ENCODE measurements at places on chromosomes 6 and 20.
A peak's percentile ranks its signal among the peaks of the same experiment; 100 is the strongest.

DNA sequence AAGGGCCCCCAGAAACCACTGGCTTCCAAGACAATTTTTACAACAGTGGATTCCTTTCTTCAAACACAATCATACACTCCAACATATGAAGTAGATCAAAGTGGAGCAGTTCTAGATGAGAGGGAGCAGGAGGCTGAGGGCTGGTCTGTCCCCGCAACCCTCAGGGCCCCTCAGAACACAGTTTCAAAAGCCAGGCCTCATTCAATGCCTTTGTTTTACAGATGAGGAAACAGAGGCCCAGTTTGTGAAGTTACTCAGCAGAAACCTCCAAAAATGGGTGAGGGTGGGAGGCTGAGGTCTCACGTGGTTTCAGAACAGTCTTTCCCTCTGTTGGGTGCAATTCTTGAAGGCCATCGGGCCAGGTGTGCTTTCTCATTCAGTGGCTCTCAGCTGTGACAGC is 134.9 kb downstream of the SCML4 start:
- DNase-seq: no peak

- DNase-seq: no peak
These were observed 36.1 kb downstream of the DSE start for GRCh38 chr6:116406678-116407345.

- no peak for DNase-seq
These were observed 111.8 kb downstream of the MCHR2 start for GRCh38 chr6:99882128-99882702.

DNA sequence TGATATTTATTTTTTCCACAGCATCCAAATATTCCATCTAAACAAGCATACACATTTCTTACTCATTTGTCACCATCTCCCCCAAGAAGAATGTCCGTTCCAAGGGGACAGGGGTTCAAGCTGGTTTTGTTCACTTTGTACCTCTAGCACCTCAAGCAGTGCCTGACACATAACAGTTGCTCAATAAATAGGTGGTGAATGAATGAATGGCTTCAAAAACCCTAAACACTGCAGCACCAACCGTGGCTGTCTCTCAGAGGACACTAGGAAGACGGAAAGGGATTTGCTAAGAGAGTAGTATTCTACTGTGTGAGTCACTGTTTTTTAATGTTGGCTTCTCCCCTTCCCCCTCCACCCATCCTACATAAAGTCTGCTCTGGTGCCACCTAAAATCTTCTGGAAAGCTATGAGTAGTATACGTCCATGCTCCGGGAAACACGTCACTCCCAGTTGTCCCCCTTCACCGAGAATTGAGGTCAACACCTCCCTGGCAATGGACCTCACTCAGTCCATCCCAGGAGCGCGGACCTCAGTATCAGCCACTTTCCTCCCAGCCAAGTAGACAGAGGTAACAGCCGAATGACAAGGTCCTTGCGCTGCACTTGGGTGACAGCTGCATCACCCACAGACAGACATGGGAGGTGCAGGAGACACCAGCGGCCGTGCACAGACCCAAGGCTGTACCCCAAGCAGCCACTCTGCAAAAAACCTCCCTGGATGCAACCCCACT is 107.4 kb downstream of the PREX1 start:
- no peak for DNase-seq

DNA sequence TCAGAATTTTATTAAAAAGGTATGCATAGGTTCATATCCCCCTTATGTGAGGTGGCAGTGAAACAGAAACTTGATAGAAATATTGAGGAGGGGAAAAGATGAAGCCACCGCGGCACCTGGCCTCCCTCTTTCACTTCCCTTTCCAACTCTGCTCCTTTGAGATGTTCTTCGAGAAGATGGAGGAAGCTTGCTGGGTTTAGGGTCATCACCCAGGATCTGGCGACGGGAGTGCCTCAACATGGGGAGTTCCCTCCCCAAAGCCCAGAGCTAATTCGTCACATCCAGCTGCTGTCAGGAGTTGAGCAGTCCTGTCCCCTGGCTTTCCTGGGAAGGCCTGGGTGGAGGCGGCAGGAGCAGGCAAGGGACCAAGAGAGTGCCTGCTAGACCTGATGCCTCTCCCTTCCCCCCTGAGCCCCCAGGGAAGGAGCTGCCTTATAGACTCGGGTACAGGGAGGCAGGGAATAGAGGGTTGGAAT is 29.1 kb downstream of the RREB1 start:
- no peak for DNase-seq

DNA sequence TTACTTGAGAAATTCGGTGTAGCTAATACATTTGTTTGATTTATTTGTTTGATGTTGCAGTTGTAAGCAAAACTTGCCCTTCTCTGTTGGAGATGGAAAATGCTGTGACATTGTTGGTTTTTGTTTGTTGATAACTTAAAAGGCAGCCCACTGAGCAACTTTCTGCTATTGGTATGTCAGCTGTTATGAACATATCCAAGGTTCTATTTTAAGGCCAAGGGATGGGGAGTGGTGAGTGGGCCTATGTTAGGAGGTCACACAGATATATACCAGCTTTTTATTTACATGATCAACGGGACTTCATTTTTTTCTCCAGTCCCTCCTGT is 5.7 kb downstream of the QKI start:
- no peak for DNase-seq

- no peak for DNase-seq
These were observed 207.1 kb upstream of the MARCKS start for GRCh38 chr6:113649880-113650609.

- no peak for DNase-seq
These were observed 30.3 kb upstream of the SHLD1 start for GRCh38 chr20:5719861-5720403.

DNA sequence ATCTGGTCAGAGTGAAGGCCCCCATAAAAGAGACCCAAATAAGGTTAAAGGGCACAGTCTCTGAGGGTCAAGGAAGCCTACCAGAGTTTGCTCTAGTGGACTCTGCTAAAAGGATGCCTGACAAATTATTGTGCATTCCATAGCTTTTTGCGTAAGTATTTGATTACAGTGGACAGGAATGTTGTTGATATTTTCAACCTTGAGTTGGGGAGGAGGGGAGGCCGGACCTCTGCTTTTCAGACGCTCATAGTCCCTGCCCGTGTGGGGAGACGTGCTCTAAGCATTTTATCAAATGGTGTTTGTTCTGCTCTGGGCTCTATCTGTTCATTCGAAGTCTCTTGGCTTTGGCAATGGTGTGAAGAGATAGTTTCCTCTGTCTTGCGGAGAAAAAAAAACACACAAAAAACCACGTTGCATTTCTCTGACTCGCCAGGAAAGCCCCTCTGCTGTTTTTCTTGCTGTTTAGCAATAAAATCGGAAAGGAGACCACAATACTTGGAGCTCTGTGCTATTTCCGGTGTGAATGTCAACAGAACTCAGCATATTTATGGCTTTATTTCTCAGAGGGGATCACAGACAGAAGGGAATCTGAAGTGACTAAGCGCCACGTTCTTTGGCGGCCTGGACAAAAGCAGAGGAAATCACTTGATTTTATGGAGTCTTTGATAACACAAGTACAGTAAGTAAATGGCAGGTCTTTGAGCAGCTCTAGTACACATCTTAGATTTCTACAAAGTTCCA is 159.8 kb downstream of the ZFP64 start:
- DNase-seq: no peak

DNA sequence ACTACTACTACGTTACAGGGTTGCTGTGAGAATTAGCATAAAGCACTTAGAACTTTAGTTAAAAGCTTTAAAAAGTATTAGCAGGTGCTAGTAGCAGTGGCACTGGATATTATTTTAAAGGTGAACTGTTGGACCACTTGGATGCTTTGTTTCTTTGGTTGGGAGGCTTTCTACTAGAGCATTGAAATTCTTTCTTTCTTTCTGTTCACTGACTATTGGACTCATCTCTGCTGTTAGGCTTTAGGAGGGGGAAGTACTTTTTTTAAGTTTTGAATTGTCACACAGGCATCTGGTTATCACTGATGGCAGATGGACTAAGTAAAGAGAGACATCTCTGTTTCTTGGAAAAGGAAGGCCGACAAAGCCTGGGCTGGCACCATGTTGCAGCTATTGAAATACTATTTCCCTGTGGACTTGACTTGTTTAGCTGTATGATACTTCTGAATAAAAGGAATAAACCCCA is 4.8 kb downstream of the TBPL1 start:
- peak; percentile 30 for DNase-seq

DNA sequence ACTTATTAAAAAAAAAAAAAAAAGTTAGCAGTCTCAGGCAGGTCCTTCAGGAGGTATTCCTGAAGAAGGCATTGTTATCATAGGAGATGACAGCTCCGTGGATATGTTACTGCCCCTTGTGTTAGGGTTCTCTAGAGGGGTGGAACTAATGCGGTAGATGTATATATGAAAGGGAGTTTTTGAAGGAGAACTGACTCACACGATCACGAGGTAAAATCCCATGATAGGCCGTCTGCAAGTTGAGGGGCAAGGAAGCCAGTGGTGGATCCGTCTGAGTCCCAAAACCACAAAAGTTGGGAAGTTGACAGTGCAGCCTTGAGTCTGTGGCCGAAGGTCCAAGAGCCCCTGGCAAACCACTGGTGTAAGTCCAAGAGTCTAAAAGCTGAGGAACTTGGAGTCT is 103.4 kb downstream of the TULP4 start:
- DNase-seq: no peak

DNA sequence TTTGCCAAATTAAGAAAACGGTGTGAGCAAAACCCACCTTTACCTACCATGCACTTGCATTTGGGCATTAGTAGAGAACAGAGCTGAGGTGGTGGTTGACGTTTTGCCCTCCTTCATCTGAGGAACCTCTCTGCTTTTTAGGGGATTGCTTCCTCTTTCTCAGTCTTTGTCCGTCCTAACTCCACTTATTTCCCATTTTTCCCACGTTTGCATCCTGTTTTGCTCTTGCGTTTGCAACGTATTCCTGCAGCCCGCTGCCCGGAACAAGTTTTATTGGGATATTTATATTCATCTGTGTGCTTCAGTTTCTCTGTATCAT is 374 bp upstream of the SERINC1 start:
- no peak for DNase-seq

DNA sequence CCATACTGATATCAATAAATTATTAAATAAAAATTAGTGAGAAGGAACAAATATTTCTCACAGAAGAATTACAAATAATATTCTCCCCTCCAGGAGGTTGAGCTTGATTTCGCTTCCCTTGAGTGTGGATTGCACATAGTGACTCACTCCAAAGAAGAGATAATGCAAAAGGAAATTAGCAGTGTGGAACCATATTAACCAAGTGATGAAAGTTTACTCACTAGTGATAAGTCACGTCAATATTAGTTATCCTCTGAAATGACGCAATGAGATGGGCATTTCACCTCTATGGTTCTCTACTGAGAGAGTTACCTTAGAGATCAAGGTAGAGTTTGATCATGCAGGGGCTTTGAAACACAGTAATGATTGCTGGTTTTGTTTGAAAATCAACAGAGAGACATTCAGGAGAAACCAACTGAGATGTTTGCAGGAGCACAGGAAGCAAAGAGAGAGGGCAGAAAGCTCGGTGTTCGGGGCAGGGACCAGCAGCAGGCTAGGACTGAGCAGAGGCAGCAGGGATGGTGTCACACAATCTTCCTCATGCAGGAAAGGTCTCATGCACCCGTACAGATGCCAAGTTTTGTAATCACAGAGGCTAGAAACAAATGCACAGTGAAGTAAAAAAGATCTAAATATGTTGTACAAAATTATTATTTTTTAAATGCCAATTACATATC is 634.5 kb downstream of the QKI start:
- no peak for DNase-seq

GRCh38 chr20:63246490-63247288 is 7.6 kb downstream of the NKAIN4 start:
- DNase-seq: no peak

DNA sequence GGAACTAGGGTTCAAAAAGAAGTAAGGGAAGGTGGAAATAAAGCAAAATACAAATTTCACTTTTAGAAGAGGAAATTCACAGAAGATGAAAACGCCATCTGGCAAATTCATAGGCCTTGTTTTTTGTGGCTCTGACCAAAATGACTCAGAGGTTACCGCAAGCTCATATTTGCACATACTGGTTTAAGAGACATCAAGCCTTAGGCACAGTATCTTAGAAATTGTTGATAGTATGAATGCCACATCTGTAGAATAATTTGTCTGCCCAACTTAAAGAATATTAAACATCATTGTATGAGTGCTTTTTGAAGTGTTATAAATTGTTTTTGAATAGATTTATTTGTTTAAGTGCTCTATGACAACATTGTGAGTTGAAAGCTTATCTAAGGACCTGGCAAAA is 10.6 kb downstream of the TAAR1 start:
- no peak for DNase-seq

DNA sequence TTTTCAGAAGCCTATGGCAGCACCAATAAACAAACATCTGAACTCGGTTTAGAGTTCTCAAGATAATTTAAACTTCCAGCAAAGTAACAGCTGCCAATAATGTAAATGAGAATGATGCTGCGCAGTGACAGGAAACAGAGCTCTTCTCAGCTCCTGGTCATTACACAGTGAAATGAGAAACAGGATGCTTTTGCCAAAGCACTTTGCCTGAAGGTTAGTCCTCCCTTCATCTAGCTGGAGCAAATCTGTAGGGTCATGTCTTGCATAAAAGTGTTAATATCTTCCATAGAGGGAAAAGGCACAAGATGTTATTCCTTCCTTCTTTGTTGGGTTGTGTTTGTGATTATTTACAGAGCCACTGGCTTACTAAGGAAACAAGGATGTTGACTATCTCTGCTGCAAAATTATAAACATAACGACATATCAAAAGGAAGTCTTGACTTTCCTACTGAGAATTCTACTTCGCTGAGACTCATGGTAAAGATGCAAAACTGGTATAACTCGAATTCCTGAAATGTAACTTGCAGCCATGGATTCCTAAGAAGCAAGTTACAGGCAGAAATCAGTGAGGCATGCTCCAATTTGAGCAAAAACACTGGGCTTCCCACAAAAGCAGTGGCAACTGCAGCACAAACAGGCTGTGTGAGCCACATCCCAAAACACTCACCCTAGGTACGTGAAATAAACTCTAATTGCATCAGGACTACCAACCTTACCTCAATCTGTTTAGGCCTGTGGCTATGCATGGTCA is 102.5 kb upstream of the BEND6 start:
- DNase-seq: no peak

DNA sequence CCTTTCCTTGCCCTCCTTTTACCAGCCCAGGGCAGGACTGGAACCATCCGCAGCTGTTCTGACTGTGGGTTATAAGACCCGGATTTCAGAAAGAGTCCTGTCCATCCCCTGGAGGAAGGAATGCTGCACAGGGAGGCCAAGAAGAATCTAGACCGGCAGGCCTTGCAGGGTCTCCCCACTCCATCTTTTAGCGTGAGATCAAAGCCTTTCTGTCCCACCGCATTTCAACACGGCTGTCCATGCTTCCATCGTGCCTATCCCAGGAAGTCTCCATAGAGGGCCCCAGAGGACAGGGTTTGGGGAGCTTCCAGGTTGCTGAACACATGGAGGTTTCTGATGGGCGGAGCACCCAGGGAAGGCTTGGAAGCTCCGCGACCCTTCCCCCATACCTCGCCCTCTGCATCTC is 79.3 kb upstream of the AGPAT4 start:
- no peak for DNase-seq

- no peak for DNase-seq
These were observed 118.8 kb downstream of the BMP5 start for GRCh38 chr6:55756531-55757031.

GRCh38 chr20:59850018-59850641 is 83.3 kb downstream of the SYCP2 start:
- peak; percentile 30 for DNase-seq

GRCh38 chr20:61915101-61915500 is 150.6 kb downstream of the TAF4 start:
- no peak for DNase-seq

- peak; percentile 24 for DNase-seq
These were observed 9.4 kb downstream of the SPDEF start for GRCh38 chr6:34546551-34547321.

GRCh38 chr20:278181-278580 is 12.4 kb downstream of the C20orf96 start:
- DNase-seq: no peak

- no peak for DNase-seq
These were observed 1127.5 kb downstream of the GRIK2 start for GRCh38 chr6:102520966-102521365.
